NCI-H526 treated with DMSO at 0.1 percent for 48 hours (cell line): ENCODE measurements at places on chromosomes 12 and 14.
A peak's percentile ranks its signal among the peaks of the same experiment; 100 is the strongest.

DNA sequence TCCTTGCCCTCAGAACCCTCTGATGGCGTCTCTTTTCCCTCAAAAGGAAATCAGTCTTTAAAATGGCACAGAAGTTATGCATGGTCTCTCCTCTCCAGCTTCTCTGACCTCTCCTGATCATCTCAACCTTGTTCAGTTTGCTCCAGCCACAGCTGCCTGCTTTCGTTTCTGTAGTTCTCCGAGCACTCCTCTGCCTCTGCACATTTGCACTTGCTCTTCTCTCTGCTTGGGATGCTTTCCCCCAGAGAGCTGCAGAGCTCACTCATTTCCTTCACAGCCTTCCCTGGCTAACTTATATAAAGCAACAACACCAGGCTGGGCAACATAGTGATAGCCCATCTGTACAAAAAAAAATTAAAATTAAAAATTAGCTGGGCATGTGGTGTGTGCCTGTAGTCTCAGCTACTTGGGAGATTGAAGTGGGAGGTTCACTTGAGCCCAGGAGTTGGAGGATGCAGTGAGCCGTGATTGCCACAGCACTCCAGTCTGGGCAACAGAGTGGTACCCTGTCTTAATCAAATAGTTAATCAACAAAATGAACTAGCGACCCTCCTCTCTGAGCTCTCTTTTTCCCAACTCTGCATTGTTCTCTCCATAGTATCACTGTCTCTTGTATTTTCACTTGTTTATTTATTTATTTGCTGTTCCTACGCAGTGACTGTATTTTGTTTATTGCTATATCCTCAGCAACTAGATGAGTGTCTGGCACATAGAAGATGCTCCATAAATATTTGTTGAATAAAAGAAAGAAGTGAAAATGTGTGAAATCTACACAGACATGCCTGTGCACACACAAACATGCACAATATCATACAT lies 37.7 kb downstream of the PPFIBP1 start:
- no peak for DNase-seq

DNA sequence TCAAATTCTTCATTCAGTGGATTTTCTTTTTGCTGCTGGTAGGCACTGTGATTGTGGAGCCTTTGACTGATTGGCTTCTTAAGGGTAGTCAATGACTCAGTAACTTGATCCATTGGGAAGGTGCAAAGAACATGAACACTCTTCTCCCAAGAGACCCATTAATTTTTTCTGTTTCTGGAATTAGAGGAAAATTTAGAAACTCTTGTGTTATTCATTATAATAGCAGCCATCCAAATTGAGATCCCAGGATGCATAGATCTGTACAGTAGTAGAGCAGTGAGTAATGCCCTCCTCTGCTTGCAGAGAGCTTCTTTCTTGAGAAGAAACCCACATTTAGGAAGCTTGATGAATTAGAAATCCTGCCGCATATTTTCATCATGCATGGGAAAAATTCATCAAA lies 63.9 kb downstream of the MYRFL start:
- no peak for DNase-seq

DNA sequence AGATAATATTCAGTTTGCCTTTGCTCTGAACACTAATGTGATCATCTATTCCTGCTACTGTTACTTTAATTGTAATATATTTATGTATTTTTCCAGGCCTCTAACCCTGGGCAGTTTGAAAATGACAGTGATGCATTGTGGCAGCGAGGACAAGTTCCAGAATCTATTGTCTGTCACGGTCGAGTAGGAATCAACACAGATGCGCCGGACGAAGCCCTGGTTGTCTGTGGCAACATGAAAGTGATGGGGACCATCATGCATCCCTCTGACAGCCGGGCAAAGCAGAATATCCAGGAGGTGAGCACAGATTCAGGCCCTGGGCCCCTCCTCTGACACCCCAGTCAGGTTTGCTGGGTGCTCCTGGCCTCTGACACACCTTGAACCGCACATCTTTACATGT lies 78.5 kb downstream of the MYRFL start:
- peak; percentile 52 for DNase-seq

DNA sequence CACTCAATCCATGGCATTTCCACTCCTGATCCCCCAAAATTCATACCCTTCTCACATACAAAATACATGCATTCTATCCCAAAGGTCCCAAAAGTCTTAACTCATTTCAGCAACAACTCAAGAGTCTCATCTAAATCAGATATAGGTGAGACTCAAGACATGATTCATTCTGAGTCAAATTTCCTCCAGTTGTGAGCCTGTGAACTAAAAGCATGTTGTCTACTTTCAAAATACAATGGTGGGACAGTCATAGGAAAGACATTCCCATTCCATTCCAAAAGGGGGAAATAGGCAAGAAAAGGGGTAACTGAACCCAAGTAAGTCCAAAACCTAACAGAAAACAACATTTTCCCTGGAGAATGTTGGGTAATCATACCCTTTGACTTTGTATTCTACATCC lies 103.3 kb downstream of the C12orf75 start:
- no peak for DNase-seq

DNA sequence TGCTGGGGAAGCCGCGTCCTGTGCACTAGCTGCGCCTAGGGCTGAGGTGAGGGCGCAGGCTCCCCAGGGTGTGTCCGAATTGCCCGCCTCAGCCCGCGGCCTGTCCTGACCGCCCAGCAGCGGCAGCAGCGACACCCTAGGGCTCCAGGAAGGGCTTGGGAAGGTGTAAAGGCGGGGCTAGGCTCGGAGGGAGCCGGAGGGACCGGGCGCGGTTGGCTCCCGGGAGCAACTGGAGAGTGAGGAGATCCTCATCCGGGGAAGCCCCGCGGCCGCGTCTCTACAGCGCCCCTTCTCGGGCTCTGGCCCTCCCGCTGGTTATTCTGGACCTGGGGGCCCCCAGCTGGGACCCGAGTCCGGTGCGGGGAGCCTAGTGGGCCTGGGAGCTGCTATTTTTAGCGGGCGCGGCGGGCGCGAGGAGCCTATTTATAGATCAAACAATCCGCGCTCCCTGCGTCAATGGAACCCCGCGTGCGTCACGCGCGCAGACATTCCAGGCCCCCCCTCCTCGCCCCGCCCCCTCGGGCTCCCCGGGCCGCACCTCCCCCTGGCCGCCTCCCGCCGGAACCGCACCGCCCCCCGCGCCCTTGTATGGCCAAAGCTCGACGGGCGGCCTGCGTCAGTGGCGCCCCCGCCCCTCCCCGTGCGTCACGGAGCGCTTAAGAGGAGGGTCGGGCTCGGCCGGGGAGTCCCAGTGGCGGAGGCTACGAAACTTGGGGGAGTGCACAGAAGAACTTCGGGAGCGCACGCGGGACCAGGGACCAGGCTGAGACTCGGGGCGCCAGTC lies at the start of gene NR4A1:
Gene NR4A1, plus strand, starts transcription at position 685 of the 784 bp plus-strand sequence. CDS start 2,887 bp downstream, outside the sequence.
- peak; percentile 70 for DNase-seq

DNA sequence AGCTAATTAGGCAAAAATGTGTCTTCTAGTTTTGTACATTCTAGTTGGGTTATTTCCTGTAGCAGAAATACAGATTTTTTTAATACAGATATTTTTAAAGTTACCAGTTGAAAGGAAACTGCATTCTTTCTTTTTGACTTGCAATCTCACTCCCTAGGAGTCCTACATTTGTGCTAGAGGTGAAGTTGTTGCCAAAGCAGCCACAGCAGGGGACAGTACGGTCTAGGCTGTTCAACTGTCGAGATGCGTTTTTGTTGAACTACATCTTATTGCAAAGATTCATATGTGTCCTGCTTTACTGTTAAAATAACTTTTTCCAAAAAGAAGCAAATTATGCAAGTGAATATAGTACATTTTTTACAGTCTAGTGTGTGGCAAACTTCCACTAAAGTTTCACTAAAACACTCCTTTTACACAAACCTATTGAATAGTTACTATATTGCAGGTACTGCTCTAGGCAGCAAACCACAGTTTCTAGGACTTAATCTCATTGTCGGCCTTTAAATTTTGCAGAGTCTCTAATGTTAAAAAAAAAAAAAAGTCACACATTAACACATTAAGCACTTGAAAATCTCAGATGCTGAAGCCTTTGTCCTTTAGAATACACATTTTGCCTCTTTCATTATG lies 30.2 kb upstream of the SRGAP1 start:
- DNase-seq = no peak

GRCh38 chr12:31828071-31828470 lies 99.2 kb upstream of the AMN1 start:
- no peak for DNase-seq

GRCh38 chr12:44875954-44876543 lies at the start of gene NELL2:
Gene NELL2, minus strand, starts transcription at chr12:44876315. Its CDS starts 446 bp downstream, at chr12:44875869.
- DNase-seq = peak; percentile 37

DNA sequence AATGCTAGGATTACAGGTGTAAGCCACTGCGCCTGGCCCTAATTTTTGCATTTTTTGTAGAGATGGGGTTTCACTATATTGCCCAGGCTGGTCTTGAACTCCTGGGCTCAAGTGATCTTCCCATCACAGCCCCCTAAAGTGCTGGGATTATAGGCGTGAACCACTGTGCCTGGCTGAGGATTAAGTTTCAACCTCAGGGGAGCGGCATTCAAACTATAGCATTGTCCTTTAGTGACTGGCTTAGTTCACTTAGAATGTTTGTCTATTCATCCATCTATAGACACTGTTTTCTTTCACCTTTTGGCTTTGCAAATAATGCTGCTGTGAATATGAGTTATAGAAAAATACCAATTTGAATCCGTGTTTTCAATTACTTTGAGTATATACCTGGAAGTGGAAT lies 25.2 kb downstream of the PTPN11 start:
- no peak for DNase-seq

- DNase-seq = no peak
These were observed 18.9 kb upstream of the CERS5 start for GRCh38 chr12:50185970-50186663.

DNA sequence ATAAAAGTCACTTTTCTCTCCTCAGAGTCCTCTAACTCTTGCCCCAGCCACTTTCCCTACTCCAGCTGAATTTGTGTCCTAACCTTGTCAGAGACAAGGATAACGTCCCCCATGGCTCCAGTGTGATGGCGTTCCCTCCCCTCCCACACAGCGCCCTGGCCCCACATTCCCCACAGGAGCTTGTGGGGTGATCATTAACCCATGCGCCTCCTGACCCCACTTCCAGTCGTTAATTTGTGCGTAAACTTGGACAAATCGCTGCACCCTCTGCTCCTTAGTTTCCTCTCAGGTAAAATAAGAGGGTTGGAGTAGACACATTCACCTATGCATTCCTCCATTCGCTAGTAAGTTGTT lies 22.9 kb upstream of the BCDIN3D start:
- DNase-seq = no peak

DNA sequence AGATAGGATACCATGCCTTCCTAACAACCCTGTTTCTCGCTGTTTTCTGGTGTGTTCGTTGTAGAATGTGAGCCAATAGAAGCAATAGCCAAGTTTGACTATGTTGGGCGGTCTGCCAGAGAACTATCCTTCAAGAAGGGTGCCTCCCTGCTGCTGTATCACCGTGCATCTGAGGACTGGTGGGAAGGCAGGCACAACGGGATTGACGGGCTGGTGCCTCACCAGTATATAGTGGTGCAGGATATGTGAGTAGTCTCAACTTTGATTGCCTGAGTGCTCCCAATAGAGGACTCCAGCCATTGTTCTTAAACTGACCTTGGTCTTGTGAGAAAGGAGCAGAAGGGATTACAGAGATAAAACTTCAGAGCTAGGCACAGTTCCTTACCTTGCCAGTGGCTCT lies 96.2 kb downstream of the KICS2 start:
- DNase-seq = no peak

DNA sequence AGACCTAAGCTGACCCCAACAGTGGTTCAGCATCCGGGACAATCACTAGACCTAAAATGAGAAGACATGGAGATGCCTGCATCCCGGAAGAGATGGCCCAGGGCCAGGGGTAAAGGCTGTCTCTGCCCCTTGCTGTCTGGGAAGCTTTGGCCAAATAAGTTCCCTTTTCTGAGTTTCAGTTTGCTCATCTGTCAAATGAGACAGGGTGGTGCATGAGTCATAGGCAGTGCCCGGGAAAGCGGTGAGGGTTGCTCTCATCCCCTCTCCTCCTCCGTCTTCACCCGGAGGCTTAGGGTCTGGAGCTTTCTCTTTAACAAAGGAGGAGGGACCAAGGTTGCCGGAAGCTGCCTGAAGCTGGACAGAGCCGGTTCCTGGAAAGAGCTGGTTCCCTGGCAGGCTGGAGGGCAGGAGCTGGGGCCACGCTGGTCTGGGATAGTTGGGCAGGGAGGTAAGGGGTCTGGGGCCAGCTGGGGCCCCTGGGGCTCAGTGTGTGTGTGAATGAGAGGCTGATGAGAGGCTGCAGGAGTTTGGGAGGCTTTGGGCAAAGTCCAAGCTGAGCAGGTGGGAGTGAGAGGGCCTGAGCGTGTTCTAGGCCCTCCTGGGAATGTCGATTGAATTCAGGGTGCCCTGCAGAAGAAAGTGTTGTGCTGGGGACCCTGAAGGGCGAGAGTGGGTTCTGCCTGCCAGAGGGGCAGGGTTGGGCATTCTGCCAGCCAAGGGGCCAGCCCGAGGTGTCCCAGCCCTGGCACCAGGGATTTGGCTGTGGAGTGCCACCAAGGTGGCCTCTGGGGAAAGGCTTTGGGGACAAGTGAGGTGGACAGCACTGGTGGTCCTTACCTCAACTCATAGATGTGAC lies at the start of gene SDSL:
Gene SDSL, plus strand, starts transcription at position 351 of the 856 bp plus-strand sequence. CDS start 5,603 bp downstream, outside the sequence.
- DNase-seq = no peak

DNA sequence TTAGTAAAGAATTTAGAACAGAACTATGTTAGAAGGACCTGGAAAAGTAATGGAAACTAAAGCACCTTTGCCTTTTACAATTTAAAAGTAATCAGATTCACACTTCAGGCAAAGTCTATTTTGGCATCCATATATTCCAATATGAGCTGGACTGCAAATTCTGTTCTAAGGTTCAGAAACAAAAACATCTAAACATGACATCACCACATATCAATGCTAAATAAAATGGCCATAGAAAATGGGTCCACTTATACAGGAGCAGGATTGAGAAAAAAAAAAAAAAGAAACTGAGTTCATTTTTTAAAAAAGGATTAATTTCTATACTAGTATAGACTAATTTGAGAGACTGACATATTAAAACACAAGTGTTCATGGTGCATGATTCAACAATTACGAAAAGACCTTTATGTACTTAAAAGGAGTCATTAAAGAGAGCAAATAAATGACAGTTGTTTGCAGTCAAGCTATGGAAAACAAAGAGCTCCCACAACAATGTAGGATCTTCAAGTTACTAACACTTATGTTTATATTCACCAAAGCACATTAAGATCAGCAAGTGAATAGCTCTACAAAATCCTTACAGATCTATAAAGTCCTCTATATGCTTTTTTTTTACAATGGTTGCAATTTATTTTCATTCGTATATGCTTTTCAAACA lies 45.7 kb downstream of the DICER1 start:
- DNase-seq = no peak

DNA sequence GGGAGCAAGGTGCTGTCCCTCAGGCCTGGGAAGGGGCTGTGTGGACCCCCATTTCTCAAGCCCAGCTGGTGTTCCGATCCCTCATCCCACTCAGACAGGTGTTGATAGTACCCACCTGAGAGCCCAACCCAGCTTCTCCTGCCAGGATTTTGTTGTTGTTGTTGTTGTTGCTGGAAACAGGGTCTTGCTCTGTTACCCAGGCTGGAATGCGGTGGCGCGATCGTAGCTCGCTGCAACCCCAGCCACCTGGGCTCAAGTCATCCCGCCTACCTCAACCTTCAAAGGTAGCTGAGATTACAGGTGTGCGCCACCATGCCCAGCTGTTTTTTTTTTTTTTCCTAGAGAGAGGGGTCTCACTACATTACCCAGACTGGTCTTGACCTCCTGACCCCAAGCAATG lies 209.9 kb downstream of the PHETA1 start:
- no peak for DNase-seq

GRCh38 chr12:72338437-72338836 lies 66.3 kb downstream of the TRHDE start:
- no peak for DNase-seq
